ENCODE measurements at places on chromosomes 5 and 9.

GRCh38 chr5:8934455-8934854 lies 611.4 kb downstream of the SEMA5A start:
- DNase-seq = no peak

DNA sequence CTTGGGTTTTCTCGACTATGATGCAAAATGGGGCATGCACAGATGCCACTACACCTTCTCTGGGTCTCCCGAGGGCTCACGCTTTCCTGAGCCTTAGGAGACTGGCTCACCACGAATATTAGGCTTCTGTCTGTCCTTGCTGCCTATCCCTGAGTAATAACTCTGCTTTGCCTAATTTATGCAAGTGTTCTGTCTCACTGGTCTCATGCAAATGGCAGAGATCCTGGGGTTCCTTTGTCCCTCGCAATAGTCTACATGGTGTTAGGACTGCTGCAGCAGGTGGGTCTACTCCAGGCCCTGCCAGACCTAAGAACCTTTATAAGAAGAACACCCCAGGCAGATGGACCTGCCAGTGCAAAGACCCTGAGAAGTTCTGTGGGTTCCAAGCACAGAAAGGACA lies 72.3 kb upstream of the HRH2 start:
- DNase-seq = no peak

DNA sequence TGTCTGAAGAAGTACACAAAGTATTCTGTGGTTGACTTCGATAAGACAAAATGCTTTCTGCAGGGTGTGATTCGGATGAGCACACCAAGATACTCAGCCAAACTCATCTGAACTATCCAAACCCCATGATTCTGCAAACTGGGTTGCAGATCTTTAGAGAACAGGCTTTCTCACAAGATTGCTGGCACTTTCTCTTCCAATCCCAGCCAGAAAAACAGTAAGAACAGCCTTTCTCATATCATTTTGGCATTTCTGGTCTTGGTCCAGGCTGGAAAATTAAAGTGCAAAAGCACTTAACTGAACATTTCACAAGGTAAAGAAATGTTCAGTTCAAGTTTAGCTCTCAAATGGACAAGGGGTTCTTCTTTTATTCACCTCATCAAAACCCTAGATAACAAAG lies 269.1 kb downstream of the NR2F1-AS1 start:
- peak; percentile 9 for DNase-seq

GRCh38 chr9:130051855-130052254 lies 1.9 kb upstream of the GPR107 start:
- no peak for DNase-seq

DNA sequence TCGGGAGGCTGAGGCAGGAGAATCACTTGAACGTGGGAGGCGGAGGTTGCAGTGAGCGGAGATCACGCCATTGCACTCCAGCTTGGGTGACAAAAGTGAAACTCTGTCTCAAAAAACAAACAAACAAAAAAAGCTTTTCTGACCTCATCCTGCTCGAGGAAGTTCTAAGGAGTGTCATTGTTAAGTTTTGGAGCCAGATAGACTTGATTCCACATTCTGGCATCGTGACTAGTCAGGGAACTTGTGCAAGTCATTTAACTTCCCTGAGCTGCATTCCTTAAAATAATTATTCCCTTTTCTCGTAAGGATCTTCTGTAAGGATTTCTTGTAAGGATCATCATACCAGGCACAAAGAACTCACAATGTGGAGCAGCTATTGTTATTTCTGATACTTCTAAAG lies 26.2 kb downstream of the SNX24 start:
- DNase-seq = no peak

GRCh38 chr9:125110464-125110863 lies 32.9 kb downstream of the SCAI start:
- DNase-seq = no peak

DNA sequence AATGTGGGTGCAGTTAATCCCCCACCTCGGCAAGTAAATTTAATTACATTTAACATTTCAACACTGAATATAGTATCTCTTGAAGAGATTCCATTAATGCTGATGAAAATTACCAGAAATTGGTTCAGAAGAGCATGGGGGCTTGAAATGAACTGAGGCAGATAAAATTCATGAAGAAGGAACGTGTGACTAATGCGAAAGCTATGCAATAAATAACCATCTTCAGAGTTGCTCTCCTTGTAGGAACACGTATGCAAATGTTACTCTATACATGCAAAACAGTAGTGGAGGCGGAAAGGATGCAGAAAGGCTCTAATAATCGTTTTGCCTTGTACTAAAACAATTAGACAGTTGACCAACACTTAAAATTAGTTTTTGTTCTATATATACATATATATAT lies 320.2 kb downstream of the CTNND2 start:
- no peak for DNase-seq

GRCh38 chr5:137617528-137618205 lies 118.2 kb downstream of the KLHL3 start:
- no peak for DNase-seq

Data from CMK (cell line).